GF-D8 (cell line): ENCODE measurements at places on chromosomes 6 and 20.

- no peak for DNase-seq
Observed at GRCh38 chr20:59804347-59804746, 129.1 kb downstream of the SYCP2 start.

DNA sequence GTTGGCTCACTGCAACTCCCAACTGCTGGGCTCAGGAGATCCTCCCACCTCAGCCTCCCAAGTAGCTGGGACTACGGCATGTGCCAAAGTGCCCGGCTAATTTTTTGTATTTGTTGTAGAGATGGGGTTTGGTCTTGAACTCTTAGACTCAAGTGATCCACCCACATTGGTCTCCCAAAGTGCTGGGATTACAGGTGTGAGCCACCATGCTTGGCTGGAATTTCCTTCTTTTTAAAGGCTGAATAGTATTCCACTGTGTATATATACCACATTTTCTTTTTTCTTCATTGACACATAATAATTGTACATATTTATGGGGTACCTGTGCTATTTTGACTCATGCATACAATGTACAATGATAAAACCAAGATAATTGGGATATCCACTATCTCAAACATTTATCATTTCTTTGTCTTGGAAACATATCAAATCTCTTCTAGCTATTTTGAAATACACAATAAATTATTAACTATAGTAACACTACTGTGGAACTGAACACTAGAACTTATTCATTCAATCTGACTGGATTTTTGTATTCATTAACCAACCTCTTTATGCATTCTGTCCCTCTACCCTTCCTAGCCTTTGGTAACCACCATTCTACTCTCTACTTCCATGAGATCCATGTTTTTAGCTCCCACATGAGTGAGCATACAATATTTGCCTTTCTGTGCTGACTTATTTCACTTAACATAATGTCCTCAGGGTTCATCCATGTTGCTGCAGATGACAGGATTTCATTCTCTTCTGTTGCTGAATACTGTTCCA lies 7.8 kb downstream of the MDC1 start:
- no peak for DNase-seq

DNA sequence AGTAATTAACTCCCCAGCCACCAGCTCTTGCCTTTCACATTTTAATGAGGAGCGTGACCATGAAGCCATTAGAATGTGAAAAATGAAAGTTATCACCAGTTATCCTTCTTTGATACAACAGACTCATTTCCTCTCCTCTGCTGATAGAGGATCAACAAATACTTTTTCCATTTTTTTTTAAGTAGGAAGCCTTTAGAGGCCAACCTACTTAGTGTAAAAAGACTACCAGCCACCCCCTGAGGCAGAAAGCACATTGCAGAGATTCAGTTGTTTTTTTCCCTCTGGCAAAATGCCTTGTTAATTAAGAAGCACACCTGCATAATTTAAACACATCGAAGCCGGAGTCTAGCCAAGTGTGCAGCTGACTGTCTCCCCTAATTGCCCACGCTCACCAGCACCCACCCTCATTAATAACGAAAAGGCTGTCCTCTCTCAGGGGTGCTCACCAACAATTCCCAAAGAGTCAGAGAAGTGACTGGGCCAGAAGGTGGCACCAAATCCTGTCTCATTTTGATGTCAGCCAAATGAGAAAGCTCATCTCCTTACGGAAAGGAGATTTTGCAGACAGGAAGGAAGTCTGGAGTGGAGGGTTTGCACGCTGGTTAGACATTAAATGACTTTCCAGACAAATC lies 60.9 kb upstream of the MC3R start:
- DNase-seq = no peak

DNA sequence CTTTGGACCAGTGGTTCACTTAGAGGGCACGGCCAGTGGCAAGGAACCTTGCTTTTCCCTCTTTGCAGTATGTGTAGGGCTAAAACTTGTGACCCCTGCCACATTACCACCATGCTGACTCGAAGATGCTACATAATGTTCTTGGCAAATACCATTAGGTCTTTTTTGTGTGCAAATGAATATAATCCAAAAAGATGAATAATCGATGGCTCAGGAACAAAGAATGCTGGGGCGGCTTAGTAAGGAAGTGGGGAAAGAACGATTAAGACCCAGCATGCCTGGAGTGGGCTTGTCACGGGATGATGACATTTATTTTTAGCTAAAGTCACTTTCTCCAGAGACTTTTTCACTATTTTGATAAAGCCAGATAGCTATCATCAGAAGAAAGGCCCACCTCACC lies 23.1 kb downstream of the CMTR1 start:
- DNase-seq = no peak

DNA sequence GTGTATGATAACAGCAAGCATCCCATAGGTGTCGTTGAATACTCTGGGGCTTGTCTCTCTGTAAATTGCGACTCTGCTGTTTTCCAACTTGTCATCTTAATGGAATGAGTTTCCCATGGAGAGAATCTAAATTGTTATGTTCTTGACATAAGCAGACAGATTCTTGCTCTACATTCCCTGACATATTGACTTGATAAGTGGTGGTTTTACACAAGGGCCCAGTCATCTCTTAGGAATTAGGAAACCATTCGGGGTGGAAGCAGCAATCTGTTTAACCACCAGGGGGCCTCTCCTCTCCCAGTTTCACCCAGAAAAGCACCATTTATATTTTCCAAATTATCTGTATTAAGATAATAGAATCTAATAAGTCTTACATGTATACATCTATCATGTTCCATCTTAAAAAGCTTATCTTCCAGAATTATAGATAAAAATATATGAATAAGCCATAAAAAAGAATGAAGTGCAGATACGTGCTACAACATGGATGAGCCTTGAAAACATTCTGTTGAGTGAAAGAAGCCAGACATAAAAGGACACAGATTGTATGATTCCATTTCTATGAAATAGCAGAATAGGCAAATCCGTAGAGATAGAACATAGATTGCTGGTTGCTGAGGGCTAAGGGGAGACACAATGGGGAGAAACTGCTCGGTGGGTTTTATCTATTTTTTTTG lies 23.1 kb upstream of the MROH8 start:
- no peak for DNase-seq

DNA sequence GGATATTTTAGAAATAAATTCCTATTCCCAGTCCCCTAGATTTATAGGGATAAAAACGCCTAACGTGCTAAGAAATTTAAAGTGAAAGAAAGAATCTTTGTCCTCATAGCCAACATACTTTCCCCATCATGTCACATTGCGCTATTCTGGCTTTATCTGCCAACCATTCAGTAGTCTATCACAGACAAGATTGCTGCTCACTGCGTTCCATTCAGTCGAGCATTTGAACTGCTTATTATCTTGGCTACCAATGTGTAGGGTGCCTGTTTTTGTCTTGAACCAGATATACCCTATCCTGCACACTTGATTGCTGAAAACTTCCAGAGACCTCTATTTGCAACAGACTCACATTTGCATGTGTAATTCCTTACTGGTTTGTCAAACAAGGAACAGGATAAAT lies 751.5 kb downstream of the EPHA7 start:
- no peak for DNase-seq

DNA sequence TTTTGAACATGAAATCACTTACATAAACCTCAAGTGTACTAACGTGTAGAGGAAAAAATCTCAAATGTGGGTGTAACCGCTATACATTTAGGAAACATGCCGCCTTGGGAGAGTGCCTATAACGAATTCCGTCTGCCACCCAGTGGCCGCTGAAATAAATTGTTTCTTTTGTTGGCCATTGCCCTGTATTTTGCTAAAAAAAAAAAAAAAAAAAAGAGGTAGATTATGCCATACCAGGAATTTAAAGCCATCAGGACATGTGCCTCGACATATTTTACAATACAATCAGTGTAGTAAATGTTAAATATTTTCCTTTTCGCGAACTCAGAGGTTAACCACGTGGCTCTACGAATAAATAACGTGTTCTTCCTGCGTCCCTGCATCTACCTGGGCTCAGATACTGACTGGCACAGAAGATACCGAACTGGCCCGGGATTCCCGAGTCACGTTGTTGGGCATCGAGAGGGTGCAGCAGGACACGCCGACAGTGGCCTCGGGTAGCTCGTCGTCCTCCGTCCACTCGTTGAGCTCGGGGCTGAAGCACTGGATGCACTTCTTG lies 14.3 kb downstream of the KLHL31 start:
- peak; percentile 64 for DNase-seq

- no peak for DNase-seq
Observed at GRCh38 chr6:157260735-157261410, 62.4 kb downstream of the TMEM242 start.

- DNase-seq = no peak
Observed at GRCh38 chr20:37518059-37518458, 3.0 kb upstream of the NNAT start.

GRCh38 chr20:45340951-45341350 lies 7.3 kb downstream of the SDC4 start:
- no peak for DNase-seq

DNA sequence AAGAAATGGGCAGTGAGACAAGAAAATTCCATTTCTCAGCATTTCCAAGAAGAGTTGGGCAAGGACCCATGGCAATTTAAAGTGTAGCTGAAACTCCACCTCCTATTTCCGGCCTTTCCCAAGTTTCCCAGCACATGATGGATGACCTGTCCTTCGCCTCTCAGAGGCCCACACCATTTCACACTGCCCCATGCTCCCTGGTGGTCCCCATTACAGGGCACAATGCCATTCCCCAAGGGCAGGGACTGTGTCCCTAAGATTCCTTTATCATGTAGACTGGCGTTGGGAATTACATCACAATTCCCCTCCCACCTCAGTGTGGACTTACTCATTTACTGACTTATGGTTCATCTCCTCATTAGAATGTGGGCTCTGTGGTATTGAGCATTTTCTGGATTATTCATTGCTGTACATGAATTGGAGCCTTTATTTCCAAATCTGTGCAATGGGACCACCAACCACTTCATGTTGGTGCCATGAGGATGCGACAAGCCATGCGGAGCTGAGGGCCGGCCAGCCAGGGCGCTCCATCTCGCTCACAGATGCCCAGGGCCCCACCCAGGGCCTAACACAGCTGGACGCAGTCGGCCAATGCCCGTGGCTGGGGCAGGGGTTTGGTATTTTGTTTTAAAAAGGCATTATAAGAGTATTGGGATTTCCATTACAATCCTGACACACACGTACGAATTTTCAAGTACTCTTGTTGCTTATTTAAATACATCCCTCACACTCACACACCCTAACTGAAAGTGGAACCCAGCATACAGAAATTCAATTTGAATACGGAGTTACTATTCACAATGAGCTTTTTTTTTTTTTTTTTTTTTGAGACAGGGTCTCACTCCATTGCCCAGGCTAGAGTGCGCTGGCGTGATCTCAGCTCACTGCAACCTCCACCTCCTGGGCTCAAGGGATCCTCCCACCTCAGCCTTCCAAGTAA lies 5.4 kb downstream of the ACSS1 start:
- DNase-seq = no peak

- no peak for DNase-seq
Observed at GRCh38 chr6:38209371-38210260, 390.1 kb downstream of the ZFAND3 start.

DNA sequence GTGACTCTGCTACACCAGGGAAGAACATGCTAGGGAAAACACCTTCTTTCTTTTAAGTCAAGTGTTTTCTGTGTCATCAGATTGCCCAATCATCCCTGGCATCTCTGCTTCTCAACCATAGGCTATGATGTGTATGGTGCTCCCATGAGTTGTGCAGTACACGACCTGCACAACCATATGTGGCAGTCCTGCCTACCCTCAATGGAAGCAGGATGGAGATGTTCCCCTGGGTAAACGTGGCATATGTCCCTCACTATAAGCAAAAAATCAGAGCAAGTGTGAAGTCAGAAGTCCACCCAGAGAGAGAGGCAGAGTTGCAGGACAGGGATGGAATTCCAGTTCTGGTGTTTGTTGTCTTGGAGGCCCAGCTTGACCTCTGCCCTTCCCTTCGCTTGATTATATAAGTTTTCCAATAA lies 10.3 kb upstream of the SNHG17 start:
- DNase-seq = no peak

DNA sequence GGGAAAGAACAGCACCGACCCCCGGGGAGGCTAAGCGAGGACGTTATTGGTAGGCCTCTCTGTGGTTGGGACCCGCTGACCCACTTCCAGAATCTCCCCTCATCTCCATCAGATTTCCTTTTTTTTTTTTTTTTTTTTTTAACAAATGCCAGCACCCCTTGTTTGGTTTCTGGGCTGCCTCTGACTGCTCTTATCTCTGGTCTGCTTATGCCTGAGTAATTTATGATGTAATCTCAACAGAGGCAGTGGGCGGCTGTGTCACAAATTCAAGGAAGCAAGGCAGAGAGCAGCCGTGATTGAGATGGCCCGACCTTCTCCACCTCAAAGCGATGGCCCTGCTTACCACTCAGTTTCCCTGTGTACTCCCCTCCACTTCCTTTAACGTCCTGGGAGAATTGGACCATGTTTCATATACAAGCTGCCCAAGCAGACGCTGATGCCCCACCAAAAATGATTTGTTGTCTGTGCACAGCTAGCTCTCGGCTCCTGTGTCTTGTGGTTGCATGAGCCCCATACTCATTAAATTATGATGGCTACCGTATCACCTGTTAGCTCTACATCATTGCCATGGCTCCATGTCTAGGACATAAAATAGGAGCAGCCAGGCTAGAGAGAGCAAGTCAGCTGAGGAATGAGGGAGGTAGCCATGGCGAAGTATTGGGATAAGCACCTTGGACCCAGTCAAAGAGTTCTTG lies 98.1 kb downstream of the ZNF217 start:
- no peak for DNase-seq

DNA sequence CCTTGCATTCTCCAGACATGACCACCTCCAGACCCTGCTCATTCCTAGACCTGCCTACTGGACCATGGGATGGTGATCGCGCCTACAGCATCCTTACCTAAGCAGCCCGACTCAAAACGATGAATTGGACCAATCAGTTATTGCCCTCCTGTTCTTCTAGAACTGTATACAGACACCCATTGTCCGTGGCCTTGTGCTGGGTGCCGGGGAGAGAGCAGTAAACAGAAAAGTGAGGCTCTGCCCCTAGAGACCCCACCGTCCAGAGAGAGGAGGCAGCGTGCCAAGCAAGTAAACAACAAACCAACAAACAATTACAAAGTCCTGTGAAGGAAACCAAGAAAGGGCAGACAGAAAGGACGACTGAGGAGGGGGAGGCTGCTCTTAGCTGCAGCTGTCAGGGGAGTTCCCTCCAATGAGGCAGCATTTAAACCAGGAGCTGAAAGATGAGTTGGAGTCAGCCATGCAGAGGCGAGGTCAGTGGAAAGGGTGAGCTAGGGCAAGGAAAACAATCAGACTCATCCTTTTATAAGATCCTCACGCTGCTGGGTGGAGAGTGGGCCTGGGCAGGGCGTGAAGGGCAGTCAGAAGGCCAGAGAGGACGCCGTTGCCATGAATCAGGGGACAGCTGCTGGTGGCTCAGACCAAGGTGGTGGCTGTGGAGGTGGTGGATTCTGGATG lies 37.6 kb upstream of the BLCAP start:
- DNase-seq = no peak
